ENCODE measurements at places on chromosomes 3 and 15.

DNA sequence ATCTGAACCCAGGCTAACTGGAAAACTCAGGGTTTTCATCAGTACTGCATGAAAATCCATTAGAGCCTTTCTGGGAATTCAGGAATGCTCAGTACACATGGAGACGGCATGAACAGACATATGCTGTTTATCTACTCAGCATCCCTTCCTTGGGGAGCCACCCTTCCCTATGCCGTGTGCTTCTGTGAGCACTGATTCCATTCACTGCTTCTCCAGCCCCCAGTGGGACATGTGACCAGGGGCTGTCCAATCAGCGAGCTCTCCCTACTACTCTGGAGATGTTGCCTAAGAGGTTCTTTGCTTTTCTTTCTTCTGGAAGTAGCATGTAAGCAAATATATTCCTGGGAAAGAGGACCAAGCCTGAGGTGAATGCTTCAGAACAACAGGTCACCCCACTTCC, 5.6 kb upstream of the PCOLCE2 start:
- DNase-seq = no peak

DNA sequence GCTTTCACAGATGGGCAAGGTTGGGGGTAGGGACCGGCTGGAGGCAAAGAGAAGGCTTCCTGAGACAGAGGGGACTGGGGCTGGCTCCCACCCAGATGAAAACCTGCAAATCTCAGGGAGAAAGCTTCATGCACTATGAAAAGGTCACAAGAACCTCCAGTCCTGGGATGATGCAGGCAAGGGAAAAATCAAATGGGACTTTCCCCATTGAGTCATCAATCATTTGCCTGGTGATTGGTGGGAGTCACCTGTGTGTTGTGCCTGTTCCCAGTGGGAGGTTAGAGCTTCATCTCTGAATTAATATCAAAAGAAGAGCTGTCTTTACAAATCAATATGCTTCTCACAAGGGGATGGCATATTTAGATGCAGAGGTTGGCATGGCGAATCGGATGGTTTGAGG, 49.9 kb downstream of the CACNA1D start:
- DNase-seq = no peak

DNA sequence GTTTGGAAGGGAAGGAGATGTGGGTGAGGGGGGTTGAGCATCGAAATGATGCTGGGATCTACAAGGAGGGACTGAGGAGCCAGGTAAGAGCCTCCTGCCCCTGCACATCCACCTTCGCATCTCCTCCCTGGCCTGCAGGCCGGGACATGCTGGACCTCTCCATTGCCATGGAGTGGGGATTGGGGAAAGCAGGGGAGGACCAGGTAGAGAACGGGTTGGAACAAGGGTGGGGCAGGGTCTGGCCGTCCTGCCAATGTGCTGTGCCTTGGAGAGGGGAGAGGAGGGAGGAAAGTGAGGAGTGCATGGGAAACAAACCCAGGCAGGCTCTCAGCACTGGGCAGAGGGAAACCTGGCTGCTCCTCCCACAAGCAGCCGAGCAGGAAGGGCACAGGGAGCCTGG, 10.6 kb downstream of the PLA2G4B start:
- DNase-seq = no peak

GRCh38 chr15:69643476-69643875, 190.9 kb downstream of the RPLP1 start:
- DNase-seq = no peak

DNA sequence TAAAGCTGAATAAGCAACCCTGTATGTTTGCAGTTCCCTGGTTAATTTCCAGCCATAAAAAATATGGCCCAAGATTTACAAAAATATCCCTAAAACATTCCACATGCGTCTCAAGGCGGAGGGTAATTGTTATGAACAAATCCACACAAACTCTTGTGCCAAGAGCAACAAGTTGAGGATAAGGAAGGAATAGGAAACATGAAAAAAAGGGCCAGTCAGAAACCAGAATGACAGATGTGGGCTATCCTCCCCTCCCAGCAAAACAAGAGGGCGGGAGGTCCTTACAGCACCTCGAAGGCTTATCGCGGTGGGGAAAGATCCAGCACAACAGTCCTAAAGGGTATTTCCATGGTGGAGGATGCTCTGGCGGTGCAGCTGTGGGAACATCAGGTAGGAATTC, 155.6 kb upstream of the HES1 start:
- DNase-seq = no peak

GRCh38 chr3:169432708-169433432, 230.6 kb downstream of the MECOM start:
- no peak for DNase-seq

DNA sequence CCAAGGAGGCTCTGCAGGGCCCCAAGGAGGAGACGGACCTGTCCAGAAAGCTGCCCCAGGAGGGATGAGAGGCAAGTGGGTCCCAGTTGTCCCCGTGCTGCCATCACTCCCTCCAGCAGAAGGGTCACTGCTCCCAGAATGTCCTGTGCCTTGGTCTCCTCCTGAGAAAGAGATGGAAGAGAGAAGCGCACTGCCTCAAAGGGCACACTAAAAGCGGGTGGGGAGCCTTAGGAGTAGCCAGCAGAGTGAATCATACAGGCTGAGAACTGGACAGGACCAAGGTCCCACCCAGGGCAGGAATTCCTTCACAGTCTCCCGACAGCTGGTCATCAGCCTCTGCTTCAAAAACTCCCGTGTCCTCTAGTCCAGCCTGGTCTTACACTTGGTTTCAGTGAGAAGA, 4.6 kb downstream of the THPO start:
- no peak for DNase-seq

GRCh38 chr15:90986790-90987507, 7.4 kb downstream of the PRC1 start:
- DNase-seq = no peak

- no peak for DNase-seq
These were observed 6.3 kb downstream of the ATP13A4 start for GRCh38 chr3:193548406-193548805.

DNA sequence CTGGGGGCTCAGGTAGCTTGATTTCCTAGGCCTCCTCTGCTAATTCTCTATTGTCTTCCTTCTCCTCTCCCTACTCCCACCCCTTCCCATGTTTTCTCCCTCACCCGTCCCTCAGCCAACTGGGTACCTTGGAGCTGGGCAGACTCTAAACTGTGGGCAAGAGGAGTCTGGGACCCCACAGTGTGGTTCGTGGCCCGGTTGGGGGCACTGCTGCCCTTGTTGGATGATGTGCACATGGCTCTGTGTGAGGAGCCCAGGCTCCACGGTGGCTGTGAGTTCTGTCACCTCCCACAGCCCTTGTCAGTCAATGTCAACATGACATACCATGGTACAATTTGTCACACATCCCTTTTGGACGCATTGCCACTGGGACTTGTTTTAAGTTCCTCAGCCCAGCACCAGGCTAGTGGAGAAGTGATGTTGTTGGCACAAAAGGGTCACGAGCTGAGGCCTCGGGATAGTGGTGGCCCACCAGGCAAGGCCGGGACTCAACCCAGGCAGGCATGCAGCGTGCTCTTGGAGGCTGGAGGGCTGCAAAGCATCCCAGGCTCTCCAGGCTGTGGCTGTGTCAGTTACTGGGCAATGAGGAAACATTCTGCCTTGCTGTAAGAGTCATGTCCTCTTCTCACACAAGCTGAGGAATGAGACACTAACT, 142.3 kb downstream of the TLE3 start:
- DNase-seq = no peak

DNA sequence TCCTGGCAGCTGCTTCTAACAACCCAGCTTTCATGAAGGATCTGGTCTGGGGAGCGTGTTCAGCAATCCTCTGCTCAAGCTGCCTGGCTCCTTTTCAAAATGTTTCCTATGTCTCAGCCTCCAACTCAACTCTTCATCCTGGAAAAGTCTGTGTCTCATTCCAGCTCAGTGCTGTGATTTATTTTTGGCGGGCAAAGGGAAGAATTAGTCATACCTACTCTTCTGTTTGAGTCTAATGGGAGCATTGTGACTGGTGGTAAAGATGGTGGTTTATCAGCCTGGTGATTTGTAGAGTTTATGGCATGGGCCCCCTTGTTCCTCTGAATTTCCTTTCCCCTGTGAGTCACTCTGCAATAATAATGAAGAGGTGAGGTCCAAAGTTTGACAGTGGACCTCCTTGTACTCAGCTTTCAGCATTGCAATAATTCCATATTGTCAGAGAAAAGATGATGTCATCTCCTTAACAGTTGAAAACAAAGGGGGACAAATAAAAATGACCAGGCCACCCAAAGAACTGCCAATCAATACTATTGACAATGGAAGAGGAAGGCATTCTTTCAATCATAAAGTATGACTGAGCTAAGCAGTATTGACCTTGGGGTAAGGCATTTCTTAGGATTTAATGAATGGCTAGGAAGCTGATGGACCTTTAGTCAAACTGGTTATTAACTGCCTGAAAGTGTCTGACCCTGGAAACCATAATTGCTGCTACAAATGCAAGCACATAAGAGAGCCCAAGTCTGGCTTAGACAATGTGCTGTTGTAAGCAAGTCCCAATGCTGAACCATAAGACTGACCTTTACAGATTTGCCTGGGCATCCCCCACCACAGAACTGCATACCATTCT, 204.7 kb upstream of the MCTP2 start:
- no peak for DNase-seq

DNA sequence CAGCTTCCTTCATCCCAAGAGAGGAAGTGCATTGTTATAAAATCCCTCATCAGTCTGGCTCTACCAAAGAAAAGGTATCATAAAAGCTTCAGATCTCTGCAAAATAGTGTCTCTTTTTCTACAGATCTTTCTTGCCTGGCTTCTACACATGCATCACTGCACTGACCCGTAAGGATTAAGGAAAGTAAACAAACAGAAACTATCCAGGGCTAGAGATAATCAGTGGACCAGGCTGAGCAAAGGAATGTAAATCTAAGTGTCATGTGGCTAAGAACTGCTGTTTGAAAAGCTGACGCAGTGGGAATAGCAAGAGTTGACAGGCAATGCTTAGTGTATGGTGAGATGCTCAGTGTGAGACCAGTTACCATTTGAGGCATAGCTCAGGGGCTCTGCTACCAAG, 339.7 kb downstream of the IL5RA start:
- no peak for DNase-seq

- DNase-seq = no peak
These were observed 6.6 kb upstream of the KLF13 start for GRCh38 chr15:31320022-31320421.

- no peak for DNase-seq
These were observed 224.6 kb downstream of the NLGN1 start for GRCh38 chr3:173622166-173622565.

GRCh38 chr3:49346797-49347251, 7.0 kb upstream of the USP4 start:
- DNase-seq = no peak

- DNase-seq = no peak
These were observed 37.1 kb downstream of the QTRT2 start for GRCh38 chr3:114093596-114093995.

DNA sequence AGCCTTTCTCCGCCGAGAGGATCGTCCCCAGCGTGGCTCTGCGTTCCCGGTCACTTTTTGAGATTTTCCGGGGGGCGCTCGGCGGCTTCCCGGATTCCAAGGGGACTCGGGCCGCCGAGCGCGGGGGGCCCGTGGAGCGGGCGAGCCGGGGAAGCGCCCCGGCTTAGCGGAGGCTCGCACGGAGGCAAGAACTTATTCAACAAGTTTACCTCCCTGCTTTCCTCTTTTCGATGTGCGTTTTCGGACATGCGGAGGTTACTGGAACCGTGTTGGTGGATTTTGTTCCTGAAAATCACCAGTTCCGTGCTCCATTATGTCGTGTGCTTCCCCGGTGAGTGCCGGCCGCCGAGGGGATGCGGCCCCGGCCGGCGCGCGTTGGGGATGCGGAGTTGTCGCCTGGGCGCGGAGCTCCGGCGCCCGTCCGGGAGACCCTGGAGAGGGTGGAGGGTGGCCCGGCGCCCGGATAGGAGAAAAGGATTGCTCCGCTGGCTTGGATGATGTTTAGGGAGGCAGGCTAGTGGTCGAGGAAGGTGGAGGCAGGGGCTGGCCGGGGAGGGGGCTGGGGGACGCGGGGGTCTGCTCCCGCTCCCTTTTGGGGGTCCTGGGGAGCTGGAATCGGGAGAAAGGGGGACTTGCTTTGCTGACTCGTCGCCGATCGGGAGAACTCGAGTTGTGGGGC, 810 bp downstream of the PTPRG start:
- DNase-seq = no peak

GRCh38 chr3:186988806-186989205, 58.5 kb downstream of the ST6GAL1 start:
- no peak for DNase-seq

GRCh38 chr3:46566040-46566641, at the start of gene LRRC2:
Gene LRRC2 (minus strand): TSS chr3:46566302. CDS start chr3:46551591, 14,711 bp downstream.
- peak; percentile 34 for DNase-seq

DNA sequence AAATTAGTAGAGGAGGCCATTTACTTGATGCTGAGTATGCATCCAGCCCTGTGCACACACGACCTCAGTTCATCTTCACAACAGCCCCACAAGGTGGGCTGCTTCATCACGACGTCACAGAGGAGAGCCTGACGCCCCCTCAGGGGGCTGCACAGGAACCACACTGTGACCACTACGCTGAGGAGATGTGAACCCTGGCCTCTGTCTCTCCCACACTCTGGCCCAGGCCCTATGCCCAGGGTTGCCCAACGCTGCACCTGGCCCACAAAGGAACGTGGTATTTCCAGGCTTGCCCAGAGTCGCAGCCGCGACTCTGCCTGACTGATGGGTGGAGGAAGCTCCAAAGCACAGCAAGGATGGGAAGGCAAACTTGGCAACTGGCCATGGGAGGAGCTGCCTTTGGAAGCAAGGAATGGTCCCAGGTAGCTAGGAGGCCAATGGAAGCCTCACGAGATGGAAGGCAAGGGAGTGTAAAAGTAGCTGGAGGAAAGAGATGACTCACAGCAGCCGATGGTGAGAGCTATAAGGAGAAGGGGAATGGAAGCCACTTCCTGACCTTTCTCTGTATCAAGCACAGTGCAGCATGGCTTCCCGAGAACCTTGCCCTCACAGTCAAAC, 226.0 kb downstream of the KLF13 start:
- DNase-seq = no peak

GRCh38 chr3:190554197-190554596, 40.3 kb downstream of the IL1RAP start:
- DNase-seq = no peak

DNA sequence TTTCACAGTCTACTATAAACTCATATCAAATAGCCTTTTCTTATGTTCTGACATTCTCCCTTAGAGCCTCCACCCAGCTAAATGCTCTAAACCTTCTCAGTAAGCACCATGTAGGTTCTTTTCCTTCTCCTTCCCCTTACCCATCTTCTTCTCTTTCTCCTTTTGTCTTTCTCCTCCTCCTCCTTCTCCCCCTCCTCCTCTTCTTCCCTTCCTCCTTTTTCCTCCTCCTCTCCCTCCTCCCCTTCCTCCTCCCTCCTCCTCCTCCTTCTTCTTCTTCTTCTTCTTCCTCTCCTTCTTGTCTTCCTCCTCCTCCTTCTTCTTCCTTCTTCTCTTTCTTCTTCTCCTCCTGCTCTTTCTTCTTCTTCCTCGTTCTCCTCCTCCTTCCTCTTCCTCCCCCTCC, 85.2 kb upstream of the KCNAB1 start:
- no peak for DNase-seq

GRCh38 chr3:32856901-32857507, 39.2 kb downstream of the TRIM71 start:
- DNase-seq = no peak
